Neural progenitor cell (in vitro differentiated cells): ENCODE measurements at places on chromosomes 5 and 9. TPM values are rescaled to one million over a fixed set of nuclear protein-coding genes. Genes with fewer than 3 reads are reported as not detected.

Gene GABRG2
- 0.19 and 0.64 TPM in 2 replicates for total RNA-seq

DNA sequence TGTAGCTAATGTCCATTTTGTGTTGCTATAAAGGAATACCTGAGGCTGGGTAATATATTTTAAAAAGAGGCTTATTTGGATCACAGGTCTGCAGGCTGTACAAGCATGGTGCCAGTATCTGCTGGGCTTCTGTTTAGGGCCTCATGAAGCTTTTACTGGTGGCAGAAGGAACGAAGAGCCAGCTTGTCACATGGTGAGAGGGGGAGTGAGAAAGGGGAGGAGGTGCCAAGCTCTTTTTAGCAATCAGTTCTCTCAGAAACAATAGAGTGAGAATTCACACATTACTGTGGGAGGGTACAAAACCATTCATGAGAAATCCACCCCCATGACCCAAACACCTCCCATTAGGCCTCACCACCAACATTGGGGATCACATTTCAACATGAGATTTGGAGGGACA, 340.9 kb downstream of the RASEF start:
- no peaks in the 10 kb centered on the region for H3K36me3 ChIP-seq
- no peaks in the 10 kb centered on the region for H3K27me3 ChIP-seq
- no peak for DNase-seq
- H3K4me1 ChIP-seq = peaks cover 20% of the 10 kb centered on the region
- H3K4me3 ChIP-seq = no peak overlapping the region

GRCh38 chr9:34651876-34652601, at the start of gene IL11RA:
TSS of gene IL11RA (plus strand) at chr9:34652185. CDS start at chr9:34655218, 3,033 bp downstream.
- H3K27me3 ChIP-seq = no peaks in the 10 kb centered on the region
- H3K4me1 ChIP-seq = peaks cover 34% of the 10 kb centered on the region
- H3K27ac ChIP-seq = no peak within 1 kb of the TSS
- peak within 1 kb of the TSS; percentile 50 for H3K4me3 ChIP-seq
- DNase-seq = peak; percentile 95

GRCh38 chr5:109962882-109963603, 273.3 kb downstream of the MAN2A1 start:
- H3K27ac ChIP-seq = no peak overlapping the region
- no peaks in the 10 kb centered on the region for H3K36me3 ChIP-seq
- no peak overlapping the region for H3K4me3 ChIP-seq
- H3K4me1 ChIP-seq = no peaks in the 10 kb centered on the region

Gene PRLR
- total RNA-seq = 0.51 and 1.3 TPM in 2 replicates

GRCh38 chr9:68851657-68852056, 146.6 kb downstream of the PIP5K1B start:
- H3K27me3 ChIP-seq = no peaks in the 10 kb centered on the region
- H3K4me1 ChIP-seq = no peaks in the 10 kb centered on the region
- no peak overlapping the region for H3K27ac ChIP-seq
- H3K36me3 ChIP-seq = no peaks in the 10 kb centered on the region
- DNase-seq = no peak

GRCh38 chr5:149854866-149855265, 89.7 kb downstream of the PDE6A start:
- no peak for DNase-seq
- peaks cover 7% of the 10 kb centered on the region for H3K4me1 ChIP-seq
- H3K4me3 ChIP-seq = no peak overlapping the region

DNA sequence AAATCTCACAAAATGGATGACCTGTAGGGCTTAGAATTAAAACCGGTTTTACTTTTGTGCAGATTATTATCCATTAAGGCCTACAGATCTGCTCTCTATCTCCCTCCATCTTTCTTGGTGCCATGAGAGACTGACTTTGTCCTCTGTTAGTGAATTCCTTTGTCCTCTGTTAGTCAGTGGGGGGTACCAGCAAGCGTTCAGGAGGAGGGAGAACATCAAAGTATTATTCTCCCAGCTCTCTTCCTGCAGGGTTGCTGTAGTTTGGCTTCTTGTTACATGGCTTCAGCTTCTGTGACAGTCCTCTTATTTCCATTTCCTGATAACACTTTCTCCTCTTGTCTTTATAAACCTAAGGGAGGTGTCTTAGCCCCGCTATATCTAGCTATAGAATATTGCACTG, 850.5 kb upstream of the SEMA6A start:
- peaks cover 3% of the 10 kb centered on the region for H3K4me1 ChIP-seq
- H3K4me3 ChIP-seq = no peak overlapping the region
- H3K27ac ChIP-seq = no peak overlapping the region
- no peaks in the 10 kb centered on the region for H3K36me3 ChIP-seq
- DNase-seq = peak; percentile 21
- H3K27me3 ChIP-seq = no peaks in the 10 kb centered on the region

DNA sequence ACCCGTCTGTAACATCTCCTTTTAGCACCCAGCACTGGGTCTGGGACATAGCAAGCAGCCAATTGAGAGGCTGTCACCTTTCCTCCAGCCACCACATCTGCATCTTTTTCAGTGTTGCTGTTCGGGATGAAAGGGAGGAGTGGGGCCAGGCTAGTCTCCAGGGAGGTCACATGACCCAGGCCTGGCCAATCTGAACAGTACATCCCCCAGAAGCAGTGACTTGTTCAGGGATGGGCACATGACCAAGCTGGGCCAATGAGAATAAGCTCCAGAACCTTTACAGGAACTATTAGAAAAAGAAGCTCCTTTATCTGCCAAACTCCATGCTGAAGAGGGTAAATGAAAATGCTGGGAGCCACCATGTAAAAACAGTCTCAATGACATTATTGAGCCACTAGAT, 359.0 kb downstream of the SLIT3 start:
- no peak for DNase-seq
- peaks cover 6% of the 10 kb centered on the region for H3K4me1 ChIP-seq
- no peak overlapping the region for H3K27ac ChIP-seq

DNA sequence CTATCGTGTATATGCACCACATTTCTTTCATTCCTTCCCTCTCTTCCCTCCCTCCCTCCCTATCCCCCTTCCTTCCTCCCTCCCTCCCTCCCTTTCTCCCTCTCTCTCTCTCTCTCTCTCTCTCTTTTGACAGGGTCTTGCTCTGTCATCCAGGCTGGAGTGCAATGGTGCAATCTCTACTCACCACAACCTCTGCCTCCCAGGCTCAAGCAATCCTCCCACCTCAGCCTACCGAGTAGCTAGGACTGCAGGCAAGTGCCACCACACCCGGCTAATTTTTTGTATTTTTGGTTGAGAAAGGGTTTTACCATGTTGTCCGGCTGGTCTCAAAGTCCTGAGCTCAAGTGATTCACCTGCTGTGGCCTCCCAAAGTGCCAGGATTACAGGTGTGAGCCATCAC, 1.1 kb upstream of the ANKS6 start:
- H3K27ac ChIP-seq = no peak overlapping the region
- peaks cover 24% of the 10 kb centered on the region for H3K27me3 ChIP-seq
- H3K4me1 ChIP-seq = peaks cover 16% of the 10 kb centered on the region
- H3K4me3 ChIP-seq = no peak overlapping the region
- no peak for DNase-seq
- H3K36me3 ChIP-seq = no peaks in the 10 kb centered on the region

Gene ABO
- not detected in 2 replicates for total RNA-seq

Gene PCDHA1
- 0.19 and 0.24 TPM in 2 replicates for total RNA-seq
